Tibial nerve (tissue), 4 donors: ENCODE measurements at places on chromosomes 16 and 17. TPM values are rescaled to one million over a fixed set of nuclear protein-coding genes. Genes with fewer than 3 reads are reported as not detected.

GRCh38 chr16:51522902-51523301 lies 371.8 kb upstream of the SALL1 start:
- DNase-seq = no peak

DNA sequence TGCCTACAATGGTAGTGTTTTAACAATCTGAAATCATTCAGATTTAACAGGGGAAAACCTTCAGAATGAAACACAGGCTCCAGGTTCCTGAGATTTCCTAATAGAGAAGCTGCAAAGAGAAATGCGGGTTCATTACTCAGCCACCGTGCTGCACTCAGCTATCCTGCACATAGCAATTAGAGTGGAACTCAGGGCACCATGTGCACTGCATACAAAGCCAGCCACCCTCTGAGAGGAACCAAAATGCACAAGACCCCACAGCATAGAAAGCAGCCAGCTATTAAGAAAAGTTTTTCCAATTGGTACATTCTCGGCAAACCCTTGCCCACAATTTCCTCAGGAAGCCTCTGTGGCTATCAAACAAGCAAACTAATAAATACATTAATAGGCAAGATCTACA lies 37.4 kb downstream of the TOM1L2 start:
- no peak for DNase-seq

GRCh38 chr17:73228748-73229236 lies 32.9 kb downstream of the CPSF4L start:
- DNase-seq = peak; percentile 52

- DNase-seq = peak; percentile 53
Observed at GRCh38 chr16:11586856-11587642, at the start of gene LITAF. LITAF (minus strand) TSS chr16:11586919; CDS start chr16:11556730, 30,189 bp downstream.

The PLA2G10 gene
- total RNA-seq = not detected
